ENCODE measurements at places on chromosomes 6 and 20.

DNA sequence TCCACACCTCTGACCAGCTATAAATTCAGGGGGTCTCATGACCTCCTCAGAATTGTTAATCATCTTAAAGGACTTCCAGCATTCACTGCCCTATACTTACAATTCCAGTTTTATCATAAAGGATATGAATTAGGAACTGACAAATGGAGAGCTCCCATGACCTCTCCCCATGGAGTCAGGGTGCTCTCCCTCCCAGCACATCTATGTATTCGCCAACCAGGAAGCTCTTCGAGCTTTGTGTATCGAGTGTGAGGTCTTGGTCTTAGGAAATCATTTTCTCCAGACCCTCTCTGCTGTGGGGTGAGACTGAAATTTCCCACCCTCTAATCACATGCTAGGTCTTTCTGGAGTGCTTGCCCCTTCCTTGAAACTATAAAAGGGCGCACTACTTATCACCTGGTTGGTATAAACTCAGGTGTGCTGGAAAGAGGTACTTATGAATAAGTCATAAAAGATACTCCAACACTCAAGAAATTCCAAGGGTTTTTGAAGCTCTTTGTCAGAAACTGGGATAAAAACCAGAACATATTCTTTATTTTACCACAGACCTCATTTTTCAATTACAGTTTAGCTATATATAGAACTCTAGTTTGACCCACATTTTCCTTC is 238.4 kb upstream of the OPRM1 start:
- no peak for DNase-seq

- peak; percentile 27 for DNase-seq
These were observed 31.6 kb upstream of the SLC32A1 start for GRCh38 chr20:38692436-38693411.

DNA sequence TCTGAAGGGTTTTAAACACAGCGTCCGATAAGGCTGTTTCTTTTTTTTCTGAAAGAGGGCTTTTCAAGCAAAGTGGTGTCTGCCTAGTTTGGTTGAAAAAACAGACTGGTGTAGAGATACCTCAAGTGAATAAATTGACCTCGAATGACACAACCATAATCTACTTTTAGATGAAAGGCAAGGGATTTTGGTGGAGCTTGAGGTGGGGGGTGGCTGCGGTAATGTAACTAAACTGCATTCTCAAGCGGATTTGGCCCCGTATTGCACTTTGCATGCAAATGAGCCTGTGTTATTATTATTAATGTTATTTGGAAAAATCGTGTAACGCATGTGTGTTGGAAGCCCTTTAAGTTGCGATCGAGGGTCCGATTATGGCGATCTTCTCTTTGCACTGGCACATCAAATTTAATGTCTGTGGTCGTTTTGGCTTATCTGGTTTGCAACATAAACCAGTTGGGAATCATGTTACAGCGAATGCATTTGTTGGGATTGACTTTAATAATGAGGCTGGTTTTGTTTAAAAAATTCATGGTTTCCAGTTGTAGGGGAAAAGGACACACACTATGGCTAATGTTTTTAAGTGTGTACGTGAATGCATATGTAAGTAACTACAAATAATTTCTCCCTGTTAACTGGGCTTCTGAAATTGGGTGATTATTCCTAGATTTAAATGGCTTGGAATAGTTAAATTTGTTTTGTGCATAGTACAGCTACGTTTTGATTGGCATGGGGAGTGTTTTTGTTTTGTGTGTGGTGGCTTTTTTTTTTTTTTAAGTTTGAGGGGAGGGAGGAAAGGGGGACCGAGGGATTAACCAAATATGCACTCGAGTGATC is 1.0 kb downstream of the JARID2 start:
- no peak for DNase-seq

GRCh38 chr6:70040766-70041165 is 174.4 kb downstream of the COL19A1 start:
- DNase-seq = no peak

GRCh38 chr6:129859524-129859923 is 1.6 kb downstream of the TMEM244 start:
- DNase-seq = no peak

- no peak for DNase-seq
These were observed 94.8 kb downstream of the GRM1 start for GRCh38 chr6:146123616-146124015.

- DNase-seq = no peak
These were observed 232.7 kb upstream of the POU3F2 start for GRCh38 chr6:98601716-98602115.

- DNase-seq = peak; percentile 25
These were observed 67.4 kb downstream of the ALDH8A1 start for GRCh38 chr6:134882426-134883038.

- DNase-seq = no peak
These were observed 171.1 kb downstream of the PREX1 start for GRCh38 chr20:48656661-48657211.

- DNase-seq = peak; percentile 34
These were observed 1.5 kb downstream of the ARID1B start for GRCh38 chr6:156778454-156779205.

DNA sequence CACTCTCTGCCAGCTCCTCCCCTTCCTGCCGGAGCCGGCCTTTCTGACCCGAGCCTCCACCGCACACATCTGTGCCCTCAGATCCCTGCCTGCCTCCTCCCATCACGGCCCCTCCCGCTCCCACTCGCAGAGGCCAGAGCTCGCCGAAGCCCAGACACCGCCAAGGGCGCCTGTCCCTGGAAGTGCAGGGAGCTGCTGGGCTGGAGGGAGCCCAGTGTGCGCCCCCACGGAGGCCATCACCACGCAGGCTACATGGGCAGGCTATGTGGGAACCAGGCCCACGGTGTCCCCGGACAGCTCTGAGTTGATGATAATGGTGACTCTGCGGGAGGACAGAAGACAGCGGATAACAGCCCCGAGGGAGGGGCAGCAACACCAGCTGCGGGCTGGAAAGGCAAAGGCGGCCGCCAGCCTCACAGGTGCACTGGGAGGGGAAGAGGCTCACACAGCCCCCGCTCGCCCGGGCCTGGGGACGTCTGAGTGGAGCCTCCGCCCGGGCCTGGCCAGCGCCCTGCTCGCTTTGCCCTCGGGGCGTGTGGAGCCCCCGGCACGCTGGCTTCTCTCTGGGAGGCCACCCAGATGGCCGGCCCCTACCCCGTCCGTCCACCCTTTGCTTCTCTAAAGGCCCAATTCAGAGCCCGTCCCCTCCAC is 154.9 kb downstream of the DLL1 start:
- DNase-seq = no peak

- DNase-seq = no peak
These were observed 34.2 kb upstream of the SRPK1 start for GRCh38 chr6:35955071-35955470.

GRCh38 chr20:19427913-19428312 is 215.5 kb downstream of the SLC24A3 start:
- no peak for DNase-seq

- no peak for DNase-seq
These were observed 99.3 kb upstream of the CHD6 start for GRCh38 chr20:41717483-41717882.

- DNase-seq = no peak
These were observed 38.9 kb downstream of the JARID2 start for GRCh38 chr6:15284743-15285142.

DNA sequence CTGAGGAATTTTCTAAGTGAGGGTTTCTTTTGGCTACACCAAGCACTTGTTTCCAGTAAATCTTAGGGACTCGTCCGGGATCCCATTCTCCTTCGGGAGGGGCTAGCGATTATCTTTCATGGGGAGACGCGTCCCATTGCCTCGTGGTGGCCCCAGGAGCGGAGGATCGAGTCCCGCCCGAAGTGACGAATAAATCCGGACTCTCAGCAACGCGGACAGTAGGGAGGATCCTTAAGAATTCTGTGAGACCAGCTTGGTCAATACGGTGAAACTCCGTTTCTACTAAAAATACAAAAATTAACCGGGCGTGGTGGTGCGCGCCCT is 69.1 kb upstream of the PRSS16 start:
- DNase-seq = no peak

DNA sequence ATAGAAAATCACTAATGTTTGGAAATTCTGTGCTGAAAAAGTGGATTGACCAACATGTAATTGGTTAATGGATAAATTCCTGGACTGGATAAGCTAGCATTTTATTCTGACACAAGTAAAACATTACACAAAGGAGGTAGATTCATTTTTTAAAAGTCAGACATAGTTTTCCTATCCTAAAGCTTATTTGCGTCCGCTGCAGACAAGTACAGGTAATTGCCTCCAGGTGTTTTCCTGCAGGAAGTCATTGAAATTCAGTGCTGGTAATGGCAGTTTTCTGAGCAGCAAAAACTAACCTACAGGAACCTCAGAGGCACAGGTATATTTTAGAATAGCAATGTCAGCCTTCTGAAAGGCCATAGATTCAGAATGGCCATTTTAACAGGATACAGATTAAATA is 20.0 kb upstream of the HIVEP1 start:
- no peak for DNase-seq

- no peak for DNase-seq
These were observed 73.5 kb downstream of the DOK5 start for GRCh38 chr20:54548849-54549248.

DNA sequence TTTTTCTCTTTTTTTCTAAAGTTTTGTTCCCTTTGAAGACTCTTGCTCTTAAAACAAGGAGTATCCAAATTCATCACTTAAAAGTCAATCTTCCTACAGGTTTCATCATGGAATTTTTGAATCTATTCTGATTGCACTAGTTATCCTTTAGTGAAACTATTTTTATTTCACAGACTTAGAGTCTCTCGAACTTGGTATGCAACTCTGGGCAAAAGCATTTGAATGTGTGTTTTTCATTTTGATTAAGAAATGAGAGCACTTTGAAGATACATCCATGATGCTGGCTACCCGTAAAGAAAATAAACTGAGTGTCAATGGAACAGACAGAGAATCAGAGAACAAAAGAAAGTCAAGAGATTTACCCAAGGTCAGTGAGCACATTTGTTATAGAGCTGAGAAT is 586.5 kb downstream of the EPM2A start:
- no peak for DNase-seq

GRCh38 chr20:34567892-34568865 is 9.7 kb downstream of the MAP1LC3A start:
- DNase-seq = no peak

- no peak for DNase-seq
These were observed 38.3 kb upstream of the CD2AP start for GRCh38 chr6:47439348-47439668.

GRCh38 chr6:43914272-43915147 is 144.5 kb downstream of the VEGFA start:
- DNase-seq = no peak

- DNase-seq = no peak
These were observed 24.2 kb upstream of the PPP1R14C start for GRCh38 chr6:150118627-150119026.

DNA sequence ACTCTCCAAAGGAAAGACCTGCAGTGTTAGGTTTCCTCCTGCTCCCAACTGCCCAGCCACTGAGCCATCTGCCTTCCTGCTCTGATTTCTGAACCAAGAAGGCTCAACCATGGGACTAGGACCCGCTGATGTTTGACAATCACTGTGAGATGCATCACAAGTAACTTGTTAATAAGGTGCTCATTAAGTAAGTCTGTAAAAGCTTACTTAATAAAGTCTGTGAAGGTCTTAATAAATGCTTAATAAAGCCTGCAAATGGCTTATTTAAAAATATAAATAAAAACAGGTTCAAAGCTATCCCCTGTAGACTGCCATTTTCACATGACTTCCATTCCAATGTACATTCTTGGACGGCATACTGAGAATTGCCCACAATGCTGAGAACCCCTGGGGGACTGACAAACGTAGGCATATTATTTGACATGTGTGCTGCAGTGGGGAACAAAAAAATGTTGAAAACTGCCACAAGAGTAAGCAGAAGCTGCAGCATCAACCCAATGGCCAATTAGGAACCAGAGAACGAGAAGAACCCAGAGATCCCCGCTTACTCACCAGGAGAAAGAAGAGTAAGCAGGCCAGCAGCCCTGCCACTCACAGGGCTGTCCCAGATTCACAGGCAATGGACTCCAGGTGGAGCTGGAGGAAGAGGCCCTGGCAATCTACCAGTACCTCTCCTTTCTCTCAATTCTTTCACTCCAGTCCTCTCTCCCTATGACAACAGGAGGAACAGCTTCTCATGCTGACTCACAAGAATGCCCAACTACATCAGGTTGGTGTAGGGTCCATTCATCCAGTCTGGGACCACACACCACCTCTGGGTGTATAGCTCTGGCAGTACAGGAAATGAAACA is 19.5 kb downstream of the KIF13A start:
- no peak for DNase-seq

DNA sequence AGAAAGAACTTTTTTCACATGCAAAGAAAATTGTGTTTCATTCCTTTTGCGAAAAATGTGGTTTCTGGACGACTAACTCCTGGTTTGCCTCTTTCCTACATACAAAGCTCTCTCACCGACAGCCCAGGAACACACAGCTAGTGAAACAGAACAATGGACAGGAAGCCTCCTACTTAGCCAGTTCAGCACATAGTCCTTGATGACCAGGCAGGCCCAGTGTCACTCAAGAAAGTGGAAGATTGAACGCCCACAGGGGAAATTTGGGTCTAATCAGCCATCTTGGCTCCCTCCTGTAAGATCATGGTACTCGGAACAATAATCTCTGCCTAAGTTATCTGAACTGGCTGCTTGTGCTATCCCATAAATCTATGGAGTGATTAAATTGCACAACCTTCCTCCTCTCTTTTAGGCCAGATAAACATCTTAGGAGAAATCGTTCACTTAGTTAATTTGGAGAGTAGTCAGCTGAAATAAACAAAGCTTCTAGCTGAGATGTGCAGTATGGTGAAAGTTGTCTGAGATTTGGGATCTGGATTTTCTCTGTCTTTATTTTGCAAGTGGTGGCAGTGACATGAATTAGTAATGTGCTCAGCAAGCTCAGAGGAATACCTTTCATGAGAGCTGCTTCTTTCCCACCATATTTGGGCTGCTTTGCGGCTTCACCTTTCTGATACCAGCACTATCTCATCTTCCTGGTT is 147.0 kb downstream of the MTFR2 start:
- no peak for DNase-seq

DNA sequence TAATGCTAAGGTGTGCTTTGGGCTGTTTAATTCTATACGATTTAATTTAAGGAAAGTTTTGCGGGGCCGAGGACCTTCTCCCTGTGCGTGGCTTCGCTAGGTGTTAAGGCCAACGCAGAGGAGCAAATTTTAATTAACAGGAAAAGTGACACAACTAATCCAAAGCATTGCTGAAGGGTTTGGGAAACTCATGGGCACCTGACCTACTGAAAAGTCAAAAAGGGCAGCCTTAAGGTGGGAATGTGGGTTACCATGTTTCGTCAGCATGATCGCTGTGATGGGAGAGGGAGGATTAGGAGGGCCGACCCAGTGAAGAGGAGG is 415 bp upstream of the CUL9 start:
- DNase-seq = no peak

GRCh38 chr6:122859676-122860075 is 70.6 kb downstream of the SMPDL3A start:
- no peak for DNase-seq

- DNase-seq = no peak
These were observed 72.3 kb upstream of the DST start for GRCh38 chr6:56714982-56715456.

DNA sequence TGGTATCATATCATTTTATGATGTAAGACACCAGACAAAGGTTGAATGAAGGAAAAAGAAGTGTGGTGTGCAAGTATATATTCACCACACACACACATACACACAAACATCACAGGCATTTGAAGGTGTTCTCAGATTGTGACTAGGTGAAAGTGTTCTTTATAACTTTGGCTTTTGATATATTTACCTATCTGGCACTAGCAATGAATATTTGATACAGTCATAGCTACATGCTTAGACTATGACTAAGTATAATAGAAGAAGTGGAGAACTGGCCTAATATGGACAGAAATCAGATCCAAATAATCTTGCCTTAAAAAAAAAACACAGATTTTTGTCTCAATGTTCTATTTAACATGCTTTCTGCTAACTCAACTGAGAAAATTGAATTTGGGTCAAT is 809.9 kb downstream of the KIF16B start:
- no peak for DNase-seq

Measured in T follicular helper cell (primary cell).